CD4-positive, alpha-beta memory T cell (primary cell): ENCODE measurements at places on chromosomes 4 and X. TPM values are rescaled to one million over a fixed set of nuclear protein-coding genes. Genes with fewer than 3 reads are reported as not detected.

GRCh38 chr4:137422666-137423065 lies 109.6 kb downstream of the PCDH18 start:
- DNase-seq: no peak

GRCh38 chrX:108122748-108123147 lies 31.2 kb downstream of the ATG4A start:
- DNase-seq: no peak

Gene PDE5A
- total RNA-seq: 2.9 TPM

Gene TMEM131L
- total RNA-seq: 62.5 TPM
